ENCODE measurements at places on chromosomes 13 and 19.

GRCh38 chr13:43915451-43915850, 35.7 kb downstream of the LACC1 start:
- DNase-seq: no peak

GRCh38 chr19:48631225-48631624, 6.0 kb downstream of the DBP start:
- DNase-seq: no peak

GRCh38 chr13:112696001-112696868, 6.4 kb downstream of the ATP11A start:
- no peak for DNase-seq

DNA sequence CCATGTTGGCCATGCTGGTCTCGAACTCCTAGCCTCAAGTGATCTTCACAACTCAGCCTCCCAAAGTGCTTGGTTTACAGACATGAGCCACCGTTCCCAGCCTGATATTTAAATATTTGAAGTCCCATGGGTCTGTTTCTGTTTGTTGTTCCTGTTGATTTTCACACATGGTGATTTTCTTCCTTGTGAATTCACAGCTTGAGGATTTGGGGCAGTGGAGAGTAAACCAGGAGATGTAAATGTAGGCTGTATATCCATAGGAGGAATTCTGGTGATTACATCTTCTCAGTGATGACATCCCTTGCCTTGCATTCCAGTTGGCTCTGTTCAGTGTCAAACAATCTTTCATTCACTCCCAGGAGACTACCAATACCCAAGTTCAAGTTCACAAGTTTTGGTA, 471.9 kb downstream of the KCTD12 start:
- DNase-seq: no peak

GRCh38 chr19:6753178-6754031, 13.8 kb downstream of the SH2D3A start:
- peak; percentile 59 for DNase-seq

- DNase-seq: no peak
Measured at GRCh38 chr13:64164435-64164834, 2748.8 kb upstream of the PCDH20 start.

GRCh38 chr19:17001603-17002183, 24.9 kb downstream of the CPAMD8 start:
- DNase-seq: peak; percentile 83
